ENCODE measurements at places on chromosomes 13 and 19.

- DNase-seq = no peak
Measured at GRCh38 chr13:25783601-25784024, 268.2 kb downstream of the SHISA2 start.

- no peak for DNase-seq
Measured at GRCh38 chr13:75803164-75803611, 167.1 kb downstream of the LMO7 start.

DNA sequence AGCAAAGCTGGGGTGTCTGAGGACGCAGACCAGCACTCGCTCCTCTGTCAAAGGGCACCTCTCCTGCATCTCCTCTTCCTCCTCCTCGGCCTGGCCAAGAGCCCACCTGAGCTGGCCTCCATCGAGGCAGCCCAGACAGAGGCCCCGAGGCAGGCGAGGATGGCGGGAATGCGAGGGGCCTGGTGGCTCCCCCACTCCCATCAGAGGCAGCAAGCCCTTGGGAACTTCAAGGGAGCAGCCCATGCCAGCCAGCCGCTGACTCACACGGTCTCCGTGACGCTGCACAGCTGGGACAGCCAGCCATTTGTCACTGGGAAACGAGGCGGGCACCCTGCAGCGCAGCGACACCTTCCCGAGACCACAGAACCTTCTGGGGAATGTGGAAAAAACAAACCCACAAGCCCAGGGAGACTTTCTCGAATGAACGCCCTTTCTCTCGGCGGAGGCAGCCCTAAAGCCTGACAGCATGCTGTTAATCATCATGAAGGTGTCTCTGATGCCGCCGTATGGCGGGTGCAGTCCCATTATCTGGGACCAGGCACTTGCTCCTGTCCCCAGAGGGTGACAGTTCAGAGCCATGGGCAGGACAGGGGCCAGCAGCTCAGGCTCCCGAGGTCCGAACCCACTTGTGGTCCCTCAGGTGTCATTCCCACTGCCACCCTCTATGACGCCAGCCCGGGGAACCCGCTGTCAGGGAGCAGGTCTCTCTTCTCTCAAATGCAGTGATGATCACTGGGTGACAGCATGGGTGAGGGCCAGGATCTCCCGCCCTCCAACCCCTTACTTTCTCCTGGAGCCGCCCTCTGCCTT lies 53.0 kb downstream of the PEPD start:
- DNase-seq = no peak

GRCh38 chr13:67833564-67833963 lies 603.4 kb upstream of the PCDH9 start:
- no peak for DNase-seq

GRCh38 chr13:98487016-98487415 lies 89.9 kb downstream of the STK24 start:
- no peak for DNase-seq

DNA sequence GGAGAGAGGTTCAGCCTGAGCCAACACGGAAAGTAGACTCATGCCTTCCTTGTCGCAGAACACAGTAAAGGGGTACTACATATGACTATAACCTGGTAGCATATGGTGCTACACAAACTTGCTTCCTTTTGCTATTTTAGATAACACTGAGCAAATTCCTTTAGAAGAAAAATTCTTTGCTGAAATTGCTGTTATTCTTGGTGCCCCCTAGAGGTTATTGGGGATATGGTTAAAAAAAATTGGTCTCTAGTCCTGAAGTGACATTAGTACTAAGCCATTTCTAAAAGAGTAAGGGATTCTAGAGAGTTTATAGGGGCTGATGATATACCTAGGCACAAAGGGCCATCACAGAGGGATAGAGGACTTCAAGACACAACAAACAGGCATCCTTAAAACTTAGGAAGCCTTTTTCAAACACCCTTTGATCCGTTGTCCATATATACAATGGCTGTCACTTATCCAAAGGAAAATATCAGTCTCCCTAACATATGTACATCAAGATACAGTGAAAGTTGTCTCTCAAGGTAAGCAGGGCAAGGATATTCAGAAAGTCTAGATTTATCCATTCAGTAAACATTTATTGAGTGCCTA lies 13.9 kb upstream of the HS6ST3 start:
- no peak for DNase-seq

GRCh38 chr19:54231077-54231931 lies 8.5 kb upstream of the LILRB3 start:
- peak; percentile 49 for DNase-seq

DNA sequence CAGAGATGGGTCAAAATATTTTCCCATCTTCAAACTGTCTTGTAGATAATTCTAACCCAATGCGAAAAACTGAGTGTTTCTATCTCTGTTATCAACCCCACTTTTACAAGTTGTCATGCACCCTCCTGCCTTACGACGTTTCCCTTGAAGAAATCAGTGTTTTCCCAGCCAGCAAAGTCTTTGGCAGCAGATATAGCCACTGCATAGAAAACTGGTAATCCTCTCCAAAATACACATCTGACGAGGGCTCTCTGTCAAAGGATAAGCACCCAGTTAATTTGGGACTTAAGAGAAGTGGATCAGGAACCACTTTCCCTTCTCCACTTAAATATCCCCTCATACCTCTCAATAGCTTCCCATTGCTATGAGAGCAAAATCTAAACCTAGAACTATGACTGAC lies 351.9 kb upstream of the MIR17HG start:
- no peak for DNase-seq

DNA sequence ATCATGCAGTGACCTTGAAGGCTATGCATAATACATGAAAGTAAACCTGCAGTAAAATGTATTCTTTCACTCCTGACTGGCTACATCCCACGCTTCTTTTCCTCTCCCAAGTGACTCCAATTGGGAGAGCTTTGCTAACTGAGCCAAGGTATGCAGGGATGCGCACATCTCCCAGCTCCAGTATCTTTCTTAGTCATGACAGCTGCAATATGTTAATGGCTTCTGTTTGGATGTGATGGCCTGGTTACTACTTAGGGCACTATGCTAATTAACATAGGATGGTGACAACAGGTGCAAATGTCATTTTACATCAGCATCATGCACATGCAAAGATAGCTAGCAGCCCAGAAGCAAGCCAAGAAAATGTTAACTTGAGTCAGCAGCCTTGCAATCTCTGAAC lies 134.7 kb downstream of the POU4F1 start:
- DNase-seq = no peak

DNA sequence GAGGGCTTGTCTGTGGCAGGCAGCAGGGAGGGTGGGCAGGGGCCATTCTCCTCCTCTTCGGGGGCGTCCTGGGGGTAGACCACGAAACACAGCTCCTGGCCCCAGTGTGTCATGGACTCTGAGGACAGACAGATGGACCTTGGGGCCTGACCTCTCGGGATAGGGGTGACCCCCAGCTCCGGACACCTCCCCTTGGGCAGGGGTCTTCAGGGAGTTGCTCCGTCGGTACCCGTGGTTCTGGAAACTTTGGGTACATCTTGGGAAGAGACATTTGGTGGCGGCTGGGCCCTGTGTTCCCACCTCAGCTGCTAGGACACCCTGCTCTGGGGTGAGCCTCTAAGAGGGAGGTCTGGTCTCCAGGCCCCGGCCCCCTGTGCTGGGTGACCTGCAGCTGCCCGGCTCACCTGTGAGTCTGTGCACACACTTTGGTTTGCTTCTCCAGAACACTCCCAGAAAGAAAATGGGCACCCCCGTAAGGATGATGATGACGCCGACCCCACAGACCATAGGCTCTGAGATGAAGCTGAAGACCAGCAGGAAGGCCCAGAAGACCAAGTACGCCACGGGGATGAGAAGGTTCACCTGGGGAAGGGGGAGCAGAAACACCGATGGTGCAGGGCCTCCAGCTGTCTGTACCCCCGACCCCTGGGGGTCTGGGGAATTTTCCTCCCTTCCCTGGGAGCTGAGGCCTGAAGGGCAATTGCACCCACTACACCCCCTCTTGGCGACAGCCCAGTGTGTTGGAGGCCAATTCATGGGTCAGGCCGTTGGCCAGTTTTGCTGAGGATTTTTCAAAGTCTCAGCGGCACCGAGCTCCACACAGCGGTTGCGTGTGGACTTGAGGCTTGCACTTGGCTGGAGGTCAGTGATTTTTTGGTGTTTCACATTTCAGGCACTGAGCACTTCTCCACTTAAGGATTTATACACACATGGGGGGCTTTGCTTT lies 15.0 kb downstream of the LRP3 start:
- DNase-seq = no peak

DNA sequence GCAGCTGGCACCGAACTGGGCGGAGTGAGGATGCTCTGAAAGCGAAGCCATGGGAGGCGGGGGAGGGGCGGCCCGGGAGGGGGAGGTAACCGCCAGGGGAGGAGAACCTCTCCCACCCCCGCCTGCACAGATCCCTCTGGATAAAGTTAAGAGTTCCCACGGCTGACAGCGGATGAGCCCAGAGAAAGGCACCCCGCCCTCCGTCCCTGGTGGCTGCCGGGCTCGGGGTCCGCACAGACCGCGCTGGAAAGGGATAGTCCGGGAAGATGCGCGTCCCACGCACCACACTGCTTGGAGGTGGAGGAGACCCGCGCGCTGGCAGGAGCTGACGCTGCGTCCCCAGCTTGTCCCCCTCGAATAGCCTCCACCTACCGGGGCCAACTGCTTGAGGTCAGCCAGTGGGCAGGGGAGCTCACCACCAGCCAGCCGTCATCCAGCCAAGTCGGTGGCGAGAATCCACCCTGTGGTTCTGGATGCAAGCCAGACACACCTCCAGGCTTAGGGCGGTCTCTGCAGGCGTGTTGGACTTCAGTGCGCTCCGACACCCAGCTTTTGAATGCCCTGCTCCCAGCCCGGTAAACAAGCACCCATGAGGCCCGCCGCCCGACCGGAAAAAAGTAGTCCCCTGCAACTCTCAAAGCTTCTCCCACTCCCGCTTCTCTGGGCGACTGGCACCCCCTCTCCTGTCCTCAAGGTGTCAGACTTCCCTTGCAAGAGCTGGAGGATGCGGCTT lies at the start of gene TRPC4:
Gene TRPC4 (minus strand): TSS at position 17 of the 733 bp plus-strand sequence. CDS start 86,439 bp downstream, outside the sequence.
- DNase-seq = peak; percentile 37

- no peak for DNase-seq
Measured at GRCh38 chr19:46621191-46622117, 3.4 kb downstream of the PTGIR start.

Measured in NCI-H1694 (cell line).